ENCODE measurements at places on chromosomes 3 and 15.

DNA sequence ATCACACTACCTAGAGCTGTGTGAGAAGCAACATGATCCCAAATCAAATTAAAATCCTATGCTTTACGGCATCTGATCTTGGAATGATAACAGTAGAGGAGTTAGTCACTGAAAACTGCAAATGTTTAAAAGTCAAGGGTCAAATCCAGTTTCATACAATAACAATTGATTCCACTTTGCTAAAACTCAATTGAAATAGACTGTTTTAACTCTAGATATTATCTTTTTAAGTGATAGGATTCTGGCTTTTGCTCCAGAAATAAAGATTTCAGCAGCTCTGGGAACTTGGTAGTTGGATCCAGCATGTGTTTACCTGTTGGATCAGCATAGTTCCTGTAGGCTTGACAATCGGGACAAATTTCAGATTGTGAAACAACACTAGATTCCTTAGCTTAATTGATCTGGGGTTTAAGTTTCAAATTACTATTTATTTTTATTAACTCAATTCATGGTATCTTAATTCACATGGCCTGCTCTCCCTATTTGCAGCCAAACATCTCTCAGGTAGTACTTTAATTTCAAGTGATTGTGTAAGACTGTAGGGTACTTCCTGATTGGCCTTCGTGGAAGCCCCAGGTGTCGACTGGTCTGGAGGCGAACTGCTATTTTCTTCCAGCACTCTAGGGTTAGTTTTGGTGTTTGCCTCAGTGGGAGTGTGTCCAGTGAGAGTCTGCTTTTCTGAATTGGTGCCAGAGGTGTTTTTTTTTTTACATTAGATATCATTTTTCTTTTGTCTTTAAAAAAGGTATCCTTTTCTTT lies 16.6 kb downstream of the NFKBIZ start:
- DNase-seq, result no peak

- no peak for DNase-seq
These were observed 17.5 kb downstream of the RGMA start for GRCh38 chr15:93071469-93071936.

- no peak for DNase-seq
These were observed 150.7 kb downstream of the ADAM10 start for GRCh38 chr15:58598829-58599210.

DNA sequence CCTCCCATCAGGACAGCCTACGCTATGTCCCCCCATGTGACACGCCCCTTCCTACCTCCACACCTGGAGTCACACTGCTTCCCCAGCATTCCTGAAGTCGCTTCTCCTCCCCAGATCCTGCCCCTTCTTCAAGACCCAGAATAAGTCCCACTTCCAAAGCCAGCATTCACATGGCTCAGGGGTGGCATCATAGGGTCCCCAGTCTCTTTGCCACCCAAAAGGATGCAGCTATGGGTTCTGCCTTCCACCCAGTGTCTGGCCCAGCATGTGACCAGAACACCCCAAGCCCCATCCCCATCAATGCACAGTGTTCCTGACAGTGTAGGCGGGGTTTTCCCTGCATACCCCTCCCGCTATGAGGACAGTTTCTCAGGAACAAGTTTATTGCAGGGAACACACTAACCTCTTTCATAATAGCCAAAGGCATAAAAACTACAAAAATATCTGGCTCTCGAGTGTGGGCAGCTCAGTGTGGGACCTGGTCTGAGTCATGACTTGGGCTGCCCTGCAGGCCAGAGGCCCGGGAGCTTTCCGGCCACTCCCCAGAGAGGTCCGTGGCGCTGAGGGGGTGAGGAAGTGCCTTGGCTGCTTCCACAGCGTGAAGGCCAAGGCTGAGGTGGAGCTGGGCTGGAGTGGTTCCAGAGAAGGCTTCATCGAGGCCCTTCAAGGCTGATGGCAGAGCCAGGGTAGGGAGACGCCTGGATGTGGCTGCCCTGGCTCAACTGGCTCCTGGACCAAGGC lies 5.8 kb downstream of the ISLR start:
- DNase-seq, result no peak

DNA sequence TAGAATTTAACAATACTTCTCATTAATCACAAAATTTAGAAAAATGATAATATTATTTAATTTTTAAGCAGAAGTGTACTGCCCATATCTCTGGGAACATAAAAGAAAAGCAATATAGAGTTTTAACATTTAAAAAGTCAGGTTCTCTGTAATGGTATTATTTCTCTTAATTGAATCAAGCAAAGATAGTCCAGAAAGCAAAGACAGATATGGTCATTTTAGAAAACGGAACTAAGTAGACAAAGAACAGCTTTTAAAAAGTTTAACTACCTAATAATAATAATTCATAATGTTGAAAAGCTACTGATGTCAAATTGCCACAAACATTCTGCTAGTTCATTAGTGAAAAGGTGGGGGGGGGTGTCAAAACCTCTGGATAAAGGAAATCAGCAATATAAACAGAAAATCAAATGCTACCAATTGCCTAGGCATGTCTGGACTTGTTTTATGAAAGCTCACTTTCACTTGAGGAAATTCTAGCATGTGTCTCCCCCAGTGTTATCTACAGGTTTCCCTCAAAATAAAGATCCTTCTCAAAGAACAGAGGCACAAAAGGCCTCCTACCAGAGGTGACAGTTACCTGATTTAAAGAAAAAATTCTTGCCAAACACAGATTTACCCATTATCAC lies 1.7 kb downstream of the ZMAT3 start:
- DNase-seq, result no peak

GRCh38 chr3:13886593-13887129 lies 6.8 kb upstream of the WNT7A start:
- DNase-seq, result no peak

- DNase-seq, result no peak
These were observed 31.5 kb upstream of the PRSS50 start for GRCh38 chr3:46749129-46749528.

DNA sequence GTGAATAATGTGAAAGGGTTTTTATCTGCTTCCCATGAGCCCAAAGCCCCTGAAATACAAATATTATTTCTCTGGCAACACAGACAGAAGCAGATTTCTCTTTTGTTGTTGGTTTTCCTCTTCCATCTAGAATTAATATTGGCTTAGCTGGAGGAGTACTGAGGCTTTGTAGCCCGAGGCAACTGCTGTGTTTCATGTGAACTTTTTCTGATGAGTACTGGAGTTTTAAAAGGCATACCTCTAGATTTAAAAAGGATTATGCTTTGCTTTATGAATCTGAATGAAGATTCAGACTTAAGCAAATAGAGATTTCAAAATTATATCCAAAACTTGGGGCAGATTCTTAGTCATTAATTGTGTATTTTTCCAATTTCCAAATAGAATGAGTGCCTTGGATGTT lies 50.9 kb downstream of the IQCH start:
- DNase-seq, result no peak

GRCh38 chr15:39404767-39405181 lies 176.1 kb upstream of the THBS1 start:
- DNase-seq, result no peak

- DNase-seq, result no peak
These were observed 172.8 kb downstream of the USP13 start for GRCh38 chr3:179825527-179826246.

DNA sequence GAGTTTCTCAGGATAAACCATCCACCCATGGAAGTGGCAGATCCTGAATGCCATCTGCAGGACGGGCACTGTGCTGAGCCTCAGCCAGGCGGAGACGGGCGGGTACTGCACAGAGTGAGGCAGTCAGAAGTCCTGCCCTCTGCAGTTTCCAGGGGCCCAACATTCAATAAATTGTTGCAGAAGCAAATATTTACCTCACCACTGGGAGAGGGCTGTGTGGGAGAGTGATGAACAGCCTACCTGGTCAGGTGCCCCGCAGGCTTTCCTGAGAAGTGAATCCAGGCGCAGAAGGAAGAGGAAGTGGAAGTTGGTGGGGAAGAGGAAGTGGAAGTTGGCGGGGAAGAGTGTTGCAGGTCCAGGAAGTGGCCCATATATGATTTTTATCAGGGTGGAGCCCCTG lies 100.8 kb downstream of the SLCO3A1 start:
- DNase-seq, result no peak

GRCh38 chr3:171825222-171825828 lies 15.0 kb upstream of the PLD1 start:
- DNase-seq, result no peak

DNA sequence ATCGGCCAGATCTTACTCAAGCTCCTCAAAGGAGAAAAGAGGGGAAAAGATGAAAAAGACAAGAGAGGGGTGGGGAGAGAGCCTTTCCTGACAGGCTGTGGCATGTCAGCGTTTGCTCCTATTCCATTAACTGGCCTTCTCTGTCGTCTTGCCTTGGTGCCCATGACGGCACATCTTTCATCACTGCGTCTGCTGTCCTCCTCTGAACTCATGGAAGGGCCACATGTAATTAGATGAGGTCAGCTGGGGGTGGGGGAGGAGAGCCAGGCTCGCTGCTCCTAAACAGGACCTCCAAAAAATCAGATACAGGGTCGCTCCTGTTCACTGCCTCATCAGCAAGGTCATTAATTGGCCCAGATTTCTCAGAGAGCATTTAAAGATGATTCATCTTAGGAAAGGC lies 49.7 kb downstream of the LRTM1 start:
- DNase-seq, result no peak
